ENCODE measurements at places on chromosomes 12 and 14.

- DNase-seq, result no peak
These were observed 795 bp downstream of the STAT6 start for GRCh38 chr12:57110104-57111030.

- no peak for DNase-seq
These were observed 653.3 kb upstream of the MIS18BP1 start for GRCh38 chr14:45906257-45906656.

- no peak for DNase-seq
These were observed 38.2 kb upstream of the FZD10 start for GRCh38 chr12:130124106-130124505.

- DNase-seq, result no peak
These were observed 316.8 kb downstream of the SNAPC1 start for GRCh38 chr14:62079038-62079437.
